ENCODE measurements at places on chromosomes 4 and X.
A peak's percentile ranks its signal among the peaks of the same experiment; 100 is the strongest.

DNA sequence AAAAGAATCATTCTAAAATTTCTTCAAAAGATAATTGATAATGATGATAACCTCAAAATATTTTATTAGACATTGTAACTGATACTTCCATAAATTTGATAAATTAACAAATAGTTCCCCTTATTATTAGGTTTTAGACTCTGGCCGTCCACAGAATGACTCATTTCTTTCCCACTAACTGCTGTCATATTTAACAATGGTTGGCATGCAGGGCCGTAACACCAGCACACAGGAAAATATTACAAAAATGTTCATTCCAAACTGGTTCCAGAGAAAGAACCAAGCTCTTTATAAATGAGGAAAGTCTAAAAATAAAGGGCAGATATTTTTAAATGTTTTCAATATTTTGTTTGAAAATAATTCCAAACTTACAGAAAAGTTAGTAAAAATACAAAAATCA is 28.2 kb downstream of the WDFY3 start:
- H3K4me1 ChIP-seq = no peaks in the 10 kb centered on the region
- no peaks in the 10 kb centered on the region for H3K36me3 ChIP-seq
- no peak overlapping the region for H3K27ac ChIP-seq
- no peaks in the 10 kb centered on the region for H3K27me3 ChIP-seq
- DNase-seq = no peak

DNA sequence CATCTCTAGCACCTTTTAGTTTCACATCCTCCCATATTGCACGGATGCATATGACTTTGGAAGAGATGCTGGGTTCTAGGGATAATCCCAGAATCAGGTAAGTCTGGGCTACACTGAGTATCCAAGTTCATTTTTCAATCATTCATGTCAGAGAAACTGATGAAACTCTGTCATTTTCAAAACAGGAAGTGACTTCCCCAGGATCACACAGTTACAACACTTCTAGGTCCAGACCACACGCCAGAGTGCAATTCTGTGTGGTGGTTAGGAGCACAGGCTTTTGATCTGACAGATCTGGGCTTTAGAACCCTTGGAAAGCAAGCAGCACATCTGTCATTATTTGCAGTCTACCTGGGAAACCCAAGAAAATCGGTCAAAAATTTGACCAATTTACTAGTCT is 52.1 kb upstream of the CDKN2AIP start:
- H3K27ac ChIP-seq = no peak overlapping the region
- no peaks in the 10 kb centered on the region for H3K36me3 ChIP-seq
- H3K4me3 ChIP-seq = no peak overlapping the region
- DNase-seq = peak; percentile 24

DNA sequence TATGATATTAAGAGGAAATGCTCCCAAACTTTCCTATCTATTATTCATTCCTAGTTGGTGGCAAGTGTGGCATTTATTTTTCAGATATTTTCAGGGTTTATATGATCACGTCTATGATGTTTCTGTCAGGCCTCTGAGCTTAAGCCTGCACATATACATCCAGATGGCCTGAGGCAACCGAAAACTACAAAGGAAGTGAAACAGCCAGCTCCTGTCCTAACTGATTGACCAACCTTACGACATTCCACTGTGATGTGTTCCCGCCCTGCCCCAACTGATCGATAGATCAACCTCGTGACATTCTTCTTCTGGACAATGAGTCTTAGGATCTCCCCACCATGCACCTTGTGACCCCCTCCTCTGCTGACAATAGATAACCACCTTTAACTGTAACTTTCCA is 67.6 kb upstream of the CTSO start:
- H3K36me3 ChIP-seq = no peaks in the 10 kb centered on the region
- no peaks in the 10 kb centered on the region for H3K27me3 ChIP-seq
- H3K27ac ChIP-seq = no peak overlapping the region
- DNase-seq = no peak
- H3K4me3 ChIP-seq = no peak overlapping the region
- H3K4me1 ChIP-seq = no peaks in the 10 kb centered on the region

DNA sequence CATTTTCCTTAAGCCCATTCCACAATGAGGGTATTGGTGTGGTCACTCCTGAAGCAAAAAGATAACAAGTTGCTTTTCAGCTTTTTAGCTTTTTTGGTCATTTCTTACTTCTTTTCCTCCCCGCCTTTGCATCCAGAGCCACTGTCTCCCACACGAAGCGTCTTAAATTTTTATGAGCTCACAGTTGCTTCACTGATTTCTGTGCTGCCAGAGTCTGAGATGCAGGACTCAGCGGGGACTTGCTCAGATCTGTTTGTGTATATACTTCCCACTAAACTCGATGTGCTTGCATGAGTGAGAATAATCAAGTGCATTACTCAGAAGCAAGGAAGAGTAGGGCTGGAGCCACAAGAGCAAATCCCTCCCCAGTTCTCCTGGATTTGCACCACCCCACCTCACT is 80.2 kb upstream of the FHL1 start:
- no peaks in the 10 kb centered on the region for H3K36me3 ChIP-seq
- no peak overlapping the region for H3K27ac ChIP-seq
- peaks cover 15% of the 10 kb centered on the region for H3K27me3 ChIP-seq
- DNase-seq = no peak
- H3K4me3 ChIP-seq = no peak overlapping the region

GRCh38 chr4:168769416-168769815 is 240.6 kb downstream of the CBR4 start:
- no peak overlapping the region for H3K4me3 ChIP-seq
- no peaks in the 10 kb centered on the region for H3K36me3 ChIP-seq
- H3K27me3 ChIP-seq = 0 out of 2 replicates have a peak, but pooled peaks cover 4% of the 10 kb centered on the region
- no peak for DNase-seq
- no peak overlapping the region for H3K27ac ChIP-seq

DNA sequence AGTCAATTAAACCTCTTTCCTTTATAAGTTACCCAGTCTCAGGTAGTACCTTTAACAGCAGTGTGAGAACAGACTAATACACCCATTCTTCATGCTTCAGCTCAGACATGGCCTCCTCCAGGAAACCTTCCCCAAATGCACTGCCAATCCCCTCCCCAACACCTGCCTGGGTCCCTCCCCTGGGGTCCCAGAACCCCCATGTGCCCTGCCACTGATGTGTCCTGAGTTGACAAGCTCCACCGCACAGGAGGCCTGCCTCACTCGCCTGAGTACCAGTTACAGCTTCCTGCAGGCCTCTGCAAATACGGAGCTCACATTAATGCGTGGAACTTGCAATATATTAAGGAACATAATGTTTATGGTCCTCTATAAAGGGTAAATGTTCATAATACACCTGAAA is 34.9 kb upstream of the CRMP1 start:
- no peak overlapping the region for H3K27ac ChIP-seq
- DNase-seq = no peak
- H3K36me3 ChIP-seq = no peaks in the 10 kb centered on the region
- H3K4me3 ChIP-seq = no peak overlapping the region
- peaks cover 28% of the 10 kb centered on the region for H3K27me3 ChIP-seq

GRCh38 chr4:106287353-106287969 is 28.5 kb downstream of the TBCK start:
- peaks cover 18% of the 10 kb centered on the region for H3K36me3 ChIP-seq
- H3K4me3 ChIP-seq = no peak overlapping the region
- H3K4me1 ChIP-seq = no peaks in the 10 kb centered on the region
- DNase-seq = peak; percentile 12
- no peaks in the 10 kb centered on the region for H3K27me3 ChIP-seq

GRCh38 chr4:57187246-57187645 is 77.1 kb upstream of the IGFBP7 start:
- no peaks in the 10 kb centered on the region for H3K36me3 ChIP-seq
- no peak overlapping the region for H3K4me3 ChIP-seq
- H3K27me3 ChIP-seq = peaks cover 8% of the 10 kb centered on the region
- no peak overlapping the region for H3K27ac ChIP-seq

DNA sequence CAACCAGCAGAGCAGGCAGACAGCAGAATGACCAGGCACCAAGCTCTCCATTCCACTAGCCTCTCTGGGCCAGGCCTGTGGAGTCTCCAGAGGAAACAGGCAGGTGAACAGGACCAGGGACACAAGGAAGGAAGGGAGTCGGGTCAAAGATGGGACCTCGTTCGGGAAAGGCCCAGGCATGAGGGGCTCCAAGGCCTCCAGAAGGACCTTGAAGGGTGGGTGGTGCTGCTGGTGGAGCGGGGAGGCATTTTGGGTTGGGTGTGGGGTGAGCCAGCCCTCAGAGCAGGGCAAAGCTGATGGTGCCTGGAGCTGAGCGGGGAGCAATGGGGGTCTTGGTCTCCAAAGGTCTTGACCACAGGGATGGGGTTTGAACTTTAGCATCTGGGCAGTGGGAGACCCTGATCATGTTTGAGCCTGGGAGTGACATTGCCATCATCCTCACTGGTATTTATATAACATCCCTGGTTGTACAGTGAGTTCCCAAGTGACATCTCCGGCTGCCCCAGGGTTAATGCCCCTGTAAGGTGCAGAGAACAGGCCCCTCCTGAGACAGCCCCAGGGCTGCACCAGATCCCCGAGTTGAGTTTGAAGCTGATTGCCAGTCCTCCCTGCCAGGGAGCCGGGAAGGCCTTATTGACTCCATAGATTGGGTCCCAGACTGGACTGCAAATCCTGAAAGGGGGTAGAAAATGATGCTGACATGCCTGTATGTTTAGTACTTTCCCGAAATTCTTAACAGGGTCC is 52.7 kb downstream of the PSAPL1 start:
- no peak for DNase-seq
- H3K27me3 ChIP-seq = peaks cover 25% of the 10 kb centered on the region
- H3K4me1 ChIP-seq = no peaks in the 10 kb centered on the region
- no peaks in the 10 kb centered on the region for H3K36me3 ChIP-seq
- H3K4me3 ChIP-seq = no peak overlapping the region

DNA sequence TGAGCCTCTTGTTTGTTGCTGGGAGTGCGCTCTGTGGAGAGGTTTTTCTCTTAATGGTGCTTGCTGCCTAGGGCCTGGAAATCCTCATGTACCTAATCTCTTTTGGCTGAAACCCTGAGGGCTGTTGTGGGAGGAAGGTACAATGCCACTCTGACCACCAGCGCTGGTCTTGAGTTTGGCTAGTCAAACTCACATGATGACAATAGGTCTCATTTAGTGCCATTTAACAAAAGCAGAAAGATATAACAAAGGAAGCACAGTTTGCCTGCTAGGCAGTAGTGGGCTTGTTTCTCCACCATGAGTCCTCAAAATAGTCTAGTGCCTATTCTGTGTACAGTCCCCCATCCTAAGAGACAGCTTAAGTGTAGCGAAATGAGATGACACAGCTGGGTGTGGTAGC is 111.3 kb downstream of the TSPAN7 start:
- H3K27me3 ChIP-seq = no peaks in the 10 kb centered on the region
- H3K36me3 ChIP-seq = no peaks in the 10 kb centered on the region
- H3K27ac ChIP-seq = no peak overlapping the region

GRCh38 chrX:123169247-123169901 is 14.7 kb upstream of the GRIA3 start:
- H3K4me1 ChIP-seq = no peaks in the 10 kb centered on the region
- H3K36me3 ChIP-seq = no peaks in the 10 kb centered on the region
- DNase-seq = no peak
- no peaks in the 10 kb centered on the region for H3K27me3 ChIP-seq

DNA sequence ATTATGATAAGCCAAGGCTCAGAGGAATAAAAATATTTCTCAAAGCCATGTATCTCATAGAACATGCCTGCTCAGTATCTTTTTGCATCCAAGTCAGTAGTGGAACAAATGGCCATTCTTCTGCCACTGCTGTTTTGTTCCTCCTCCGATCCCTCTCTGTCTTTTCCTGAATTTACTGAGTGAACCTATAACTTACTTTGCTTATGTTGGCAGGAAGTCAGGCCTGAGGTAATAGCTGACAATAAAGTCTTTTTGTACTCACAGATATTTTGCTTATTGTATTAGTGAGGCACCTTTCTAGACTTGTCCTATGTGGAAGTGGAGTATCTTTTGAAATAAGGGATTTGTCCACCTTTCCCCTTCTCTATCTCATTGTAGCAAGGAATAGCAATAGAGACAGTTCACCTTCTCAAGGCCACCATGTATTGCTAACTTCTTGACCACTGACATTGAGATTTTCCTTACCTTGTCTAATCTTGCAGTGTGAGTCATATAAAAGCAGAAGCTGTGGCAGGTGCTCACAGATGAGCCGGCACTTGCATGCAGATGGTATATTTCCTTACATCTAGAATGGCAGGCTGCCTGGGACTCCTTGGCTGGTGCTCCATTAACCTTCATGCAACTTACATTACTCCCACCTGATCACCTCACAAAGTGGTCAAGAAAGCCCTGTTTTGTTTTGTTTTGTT is 68.2 kb downstream of the AGTR2 start:
- H3K4me3 ChIP-seq = no peak overlapping the region
- H3K36me3 ChIP-seq = no peaks in the 10 kb centered on the region
- H3K27ac ChIP-seq = no peak overlapping the region
- DNase-seq = no peak

DNA sequence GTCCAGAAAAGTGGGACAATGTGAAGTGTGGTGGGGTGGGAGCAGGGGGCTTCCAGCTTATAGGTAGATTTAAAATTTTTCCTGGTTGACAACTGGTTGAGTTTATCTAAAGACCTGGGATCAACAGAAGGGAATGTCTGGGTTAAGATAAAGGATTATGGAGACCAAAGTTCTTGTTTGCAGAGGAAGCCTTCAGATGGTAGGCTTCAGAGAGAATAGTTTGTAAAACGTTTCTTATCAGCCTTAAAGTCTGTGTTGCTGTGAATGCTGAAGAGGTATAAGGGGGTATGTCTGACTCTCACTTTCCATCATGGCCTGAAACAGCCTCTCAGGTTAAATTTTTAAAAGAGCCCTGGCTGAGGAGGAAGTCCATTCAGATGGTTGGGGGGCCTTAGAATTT is 20.5 kb downstream of the MGST2 start:
- no peak overlapping the region for H3K4me3 ChIP-seq
- peak overlapping the region; percentile 31 for H3K27ac ChIP-seq
- no peaks in the 10 kb centered on the region for H3K27me3 ChIP-seq
- peaks cover 43% of the 10 kb centered on the region for H3K4me1 ChIP-seq
- peaks cover 24% of the 10 kb centered on the region for H3K36me3 ChIP-seq
- DNase-seq = no peak

DNA sequence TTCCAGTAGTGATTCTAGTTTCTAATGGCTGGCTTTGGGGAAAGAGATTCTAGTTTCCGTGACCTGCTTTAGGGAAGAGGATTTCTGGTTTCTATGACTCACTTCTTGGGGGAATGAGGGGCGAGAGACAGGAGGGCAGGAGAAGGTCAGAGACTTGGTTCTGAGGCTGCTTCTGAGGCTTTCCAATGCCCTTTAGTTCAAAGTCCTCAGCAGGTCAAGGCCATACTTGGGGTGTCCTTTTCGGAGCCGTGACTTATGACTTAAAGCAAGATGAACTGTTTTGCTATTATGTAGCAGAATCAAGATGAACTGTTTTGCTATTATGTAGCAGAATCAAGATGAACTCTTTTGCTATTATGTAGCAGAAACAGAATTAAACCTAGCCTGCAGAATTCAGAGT is 52.2 kb upstream of the TLR3 start:
- H3K4me3 ChIP-seq = no peak overlapping the region
- H3K36me3 ChIP-seq = no peaks in the 10 kb centered on the region
- no peak overlapping the region for H3K27ac ChIP-seq
- peaks cover 30% of the 10 kb centered on the region for H3K27me3 ChIP-seq
- no peak for DNase-seq
- H3K4me1 ChIP-seq = no peaks in the 10 kb centered on the region

- H3K27ac ChIP-seq = no peak overlapping the region
- DNase-seq = no peak
- H3K4me1 ChIP-seq = no peaks in the 10 kb centered on the region
- no peaks in the 10 kb centered on the region for H3K27me3 ChIP-seq
- no peaks in the 10 kb centered on the region for H3K36me3 ChIP-seq
Observed at GRCh38 chr4:169315530-169316343, 45.0 kb upstream of the SH3RF1 start.

- no peaks in the 10 kb centered on the region for H3K27me3 ChIP-seq
- no peak for DNase-seq
- H3K36me3 ChIP-seq = no peaks in the 10 kb centered on the region
- H3K4me3 ChIP-seq = no peak overlapping the region
- H3K4me1 ChIP-seq = no peaks in the 10 kb centered on the region
Observed at GRCh38 chr4:147104768-147105167, 159.1 kb upstream of the TTC29 start.

All from K562 (cell line).